ENCODE measurements at places on chromosomes 2 and 18. TPM values are rescaled to one million over a fixed set of nuclear protein-coding genes. Genes with fewer than 3 reads are reported as not detected.

GRCh38 chr2:162041485-162041884, 32.5 kb downstream of the DPP4 start:
- no peak for DNase-seq

DNA sequence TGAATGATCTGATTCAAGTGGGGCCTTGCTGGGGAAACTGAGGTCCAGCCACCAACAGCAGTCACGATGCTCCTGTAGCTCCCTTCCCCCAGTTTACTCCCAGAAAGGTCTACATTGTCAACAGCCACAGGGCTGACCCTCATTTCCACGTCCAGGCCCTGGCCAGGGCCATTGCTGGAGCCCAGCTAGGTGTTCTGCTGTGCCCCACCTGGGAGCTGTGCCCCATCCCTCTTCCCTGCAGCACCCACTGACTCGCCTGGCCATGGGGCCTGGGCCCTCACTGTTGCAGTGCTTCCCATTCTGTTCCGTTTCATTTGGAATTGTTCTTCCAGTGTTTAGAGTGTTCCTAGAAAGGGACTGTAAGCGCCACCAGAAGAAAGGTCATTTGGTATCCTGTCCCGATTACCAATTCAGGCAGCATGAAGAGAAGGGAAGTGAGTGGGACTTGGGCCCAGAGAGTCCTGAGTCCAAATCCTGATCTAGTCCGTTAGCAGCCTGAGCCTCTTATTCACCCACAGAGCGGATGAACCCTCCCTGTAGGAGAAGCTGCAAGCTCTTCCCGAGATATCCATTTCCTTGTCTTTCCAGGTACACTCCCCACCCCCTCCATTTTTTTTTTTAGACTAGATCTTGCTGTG, 73.1 kb upstream of the HPCAL1 start:
- no peak for DNase-seq

GRCh38 chr18:8830067-8831060, 125.0 kb downstream of the MTCL1 start:
- no peak for DNase-seq

GRCh38 chr2:182509-183122, 81.2 kb downstream of the SH3YL1 start:
- DNase-seq: no peak

GRCh38 chr18:79805211-79805887, 7.6 kb downstream of the KCNG2 start:
- DNase-seq: no peak

GRCh38 chr2:100262555-100263320, 59.6 kb downstream of the LONRF2 start:
- DNase-seq: peak; percentile 80

- no peak for DNase-seq
These were observed 71.1 kb downstream of the BIRC6 start for GRCh38 chr2:32427672-32428610.

DNA sequence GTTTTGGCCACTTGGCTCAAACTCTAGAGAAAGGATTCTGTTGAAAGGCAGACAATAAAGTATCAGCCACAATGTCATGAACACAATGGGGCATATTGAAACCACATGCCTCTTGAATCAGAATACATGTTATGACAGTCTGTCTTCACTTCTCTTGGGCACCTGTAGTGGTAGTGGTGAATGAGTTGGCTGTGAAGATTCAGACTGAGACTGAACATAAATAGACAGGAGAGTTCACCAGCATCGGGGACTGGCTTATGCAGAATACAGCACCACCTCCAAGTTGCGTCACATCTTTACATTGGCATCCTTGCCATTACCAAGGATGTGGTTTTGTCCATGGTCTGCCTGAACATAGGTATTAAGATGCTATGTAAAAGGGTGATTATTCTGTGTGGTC, 336.8 kb downstream of the MYCN start:
- no peak for DNase-seq

- no peak for DNase-seq
These were observed 6.7 kb upstream of the SMARCAL1 start for GRCh38 chr2:216405588-216405987.

DNA sequence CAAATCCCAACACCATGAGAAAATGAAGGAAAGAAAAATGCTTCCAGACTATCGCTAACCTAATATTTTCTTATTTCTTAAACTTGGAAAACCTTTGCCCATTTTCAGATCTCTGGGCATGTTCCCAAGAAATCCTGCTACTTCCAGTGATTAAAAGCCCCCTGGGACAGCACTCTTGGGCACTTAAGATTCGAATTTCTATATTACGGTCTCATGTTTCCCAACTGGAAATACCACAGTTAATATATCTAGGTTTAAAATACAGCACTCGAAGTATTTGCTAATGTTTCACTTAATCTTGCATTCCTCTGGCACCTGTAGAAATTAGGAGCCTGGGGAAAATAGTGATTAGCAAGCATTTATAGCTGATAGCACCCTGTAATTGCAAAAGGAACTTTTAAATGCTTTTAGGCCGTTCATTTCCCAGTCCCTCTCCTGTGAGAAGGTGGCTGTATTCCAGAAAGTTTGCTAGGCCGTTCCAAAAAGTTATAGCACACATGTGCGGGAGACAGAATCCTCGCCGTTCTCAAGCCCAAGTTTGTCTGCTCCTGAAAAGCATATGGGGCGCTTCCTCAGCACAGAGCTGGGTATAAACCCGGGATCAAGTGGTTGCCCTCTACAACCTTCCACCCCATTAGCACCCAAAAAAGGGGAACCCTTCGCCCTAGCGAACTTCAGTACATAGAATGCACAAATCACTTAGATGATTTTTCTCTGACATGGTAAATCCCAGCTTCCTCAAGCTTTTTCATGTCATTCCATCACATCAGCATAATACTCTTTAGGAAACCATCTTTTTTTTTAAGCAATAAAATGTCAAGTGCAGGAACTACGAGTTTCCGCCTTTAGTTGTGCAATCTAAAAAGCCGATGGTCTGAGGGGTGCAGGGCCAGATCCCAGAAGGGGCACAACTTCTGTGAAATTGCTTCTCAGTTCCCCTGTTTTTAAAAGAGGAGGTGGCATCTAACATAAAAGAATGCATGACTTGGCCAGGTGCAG, 60.6 kb downstream of the DIPK1C start:
- no peak for DNase-seq

- DNase-seq: no peak
These were observed 6.9 kb downstream of the CD28 start for GRCh38 chr2:203713381-203713780.

- no peak for DNase-seq
These were observed 256.1 kb downstream of the PAX3 start for GRCh38 chr2:222042666-222043065.

The RTKN gene
- total RNA-seq: 15.3 TPM

The SIX3 gene
- not detected for total RNA-seq

The DLGAP1 gene
- 0.56 TPM for total RNA-seq

The EPB41L3 gene
- 22.5 TPM for total RNA-seq

The IL36G gene
- not detected for total RNA-seq

The FBXO11 gene
- 28.6 TPM for total RNA-seq

The OSBPL6 gene
- total RNA-seq: 11.5 TPM

All from right atrium auricular region (tissue), 2 donors.